ENCODE measurements at places on chromosomes 6 and 20.

GRCh38 chr6:36698871-36699271, 1.2 kb downstream of the RAB44 start:
- DNase-seq: no peak

- no peak for DNase-seq
These were observed 36.2 kb upstream of the IER3 start for GRCh38 chr6:30780642-30780920.

GRCh38 chr20:25064561-25065071, 6.7 kb upstream of the ACSS1 start:
- no peak for DNase-seq

- no peak for DNase-seq
These were observed 19.5 kb downstream of the CPXM1 start for GRCh38 chr20:2780948-2781347.

DNA sequence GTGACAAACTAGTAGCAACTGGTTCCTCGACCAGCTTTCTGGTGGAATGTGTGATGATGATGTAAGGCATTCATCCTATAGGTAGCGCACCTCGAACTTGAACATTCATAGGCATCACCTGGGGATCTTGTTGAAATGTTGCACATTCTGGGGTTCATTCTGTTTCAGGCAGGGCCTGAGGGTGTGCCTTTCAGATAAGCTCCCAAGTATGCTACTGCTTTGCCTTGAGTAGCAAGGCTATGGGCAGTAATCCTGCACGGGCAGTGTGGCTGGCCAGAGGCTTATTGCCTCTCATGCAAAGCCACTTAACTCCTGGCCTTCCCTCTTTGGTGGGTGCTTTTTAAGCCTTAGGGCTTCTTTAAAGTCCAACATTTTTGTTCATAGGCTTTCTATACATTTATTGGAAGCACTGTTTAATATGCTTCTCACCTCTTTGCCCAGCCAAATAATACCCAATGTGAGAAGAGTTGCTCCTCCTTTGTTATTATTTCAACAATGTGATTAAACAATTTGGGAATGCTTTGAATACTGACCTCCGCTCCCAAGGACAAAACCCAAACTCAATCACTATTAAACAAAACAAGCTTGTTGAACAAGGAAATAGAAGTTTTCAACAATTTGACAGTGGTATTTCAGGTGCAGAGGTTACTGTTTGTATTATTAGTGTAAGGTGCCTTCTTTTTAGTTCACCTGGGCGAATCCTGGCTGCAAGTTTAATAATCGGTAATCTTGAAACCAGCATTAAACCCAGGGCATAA, 57.5 kb downstream of the JARID2 start:
- no peak for DNase-seq

DNA sequence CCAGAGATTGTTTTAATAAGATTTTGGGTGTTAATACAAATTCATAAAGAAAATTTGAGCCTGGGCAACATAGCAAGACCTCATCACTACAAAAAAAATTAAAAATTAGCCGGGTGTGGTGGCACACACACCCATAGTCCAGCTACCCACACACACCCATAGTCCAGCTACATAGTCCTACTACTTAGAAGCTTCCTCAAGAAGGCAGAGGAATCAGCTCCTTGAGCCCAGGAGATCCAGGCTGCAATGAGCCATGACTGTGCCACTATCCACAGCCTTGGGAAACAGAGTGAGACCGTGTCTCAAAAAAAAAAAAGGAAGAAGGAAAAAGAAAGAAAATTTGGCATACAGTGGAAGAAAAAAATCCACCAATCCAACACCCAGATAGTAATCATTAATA, 16.8 kb downstream of the SEC63 start:
- no peak for DNase-seq

- DNase-seq: no peak
These were observed 110.2 kb upstream of the CST7 start for GRCh38 chr20:24838546-24839535.

- DNase-seq: no peak
These were observed 48.2 kb upstream of the GMPR start for GRCh38 chr6:16190214-16190613.
